ENCODE measurements at places on chromosomes 6 and 20.

GRCh38 chr6:41730531-41731436 is 4.6 kb downstream of the TFEB start:
- no peak for DNase-seq

- DNase-seq: no peak
Measured at GRCh38 chr6:116465246-116465645, 4.1 kb downstream of the CALHM6 start.

DNA sequence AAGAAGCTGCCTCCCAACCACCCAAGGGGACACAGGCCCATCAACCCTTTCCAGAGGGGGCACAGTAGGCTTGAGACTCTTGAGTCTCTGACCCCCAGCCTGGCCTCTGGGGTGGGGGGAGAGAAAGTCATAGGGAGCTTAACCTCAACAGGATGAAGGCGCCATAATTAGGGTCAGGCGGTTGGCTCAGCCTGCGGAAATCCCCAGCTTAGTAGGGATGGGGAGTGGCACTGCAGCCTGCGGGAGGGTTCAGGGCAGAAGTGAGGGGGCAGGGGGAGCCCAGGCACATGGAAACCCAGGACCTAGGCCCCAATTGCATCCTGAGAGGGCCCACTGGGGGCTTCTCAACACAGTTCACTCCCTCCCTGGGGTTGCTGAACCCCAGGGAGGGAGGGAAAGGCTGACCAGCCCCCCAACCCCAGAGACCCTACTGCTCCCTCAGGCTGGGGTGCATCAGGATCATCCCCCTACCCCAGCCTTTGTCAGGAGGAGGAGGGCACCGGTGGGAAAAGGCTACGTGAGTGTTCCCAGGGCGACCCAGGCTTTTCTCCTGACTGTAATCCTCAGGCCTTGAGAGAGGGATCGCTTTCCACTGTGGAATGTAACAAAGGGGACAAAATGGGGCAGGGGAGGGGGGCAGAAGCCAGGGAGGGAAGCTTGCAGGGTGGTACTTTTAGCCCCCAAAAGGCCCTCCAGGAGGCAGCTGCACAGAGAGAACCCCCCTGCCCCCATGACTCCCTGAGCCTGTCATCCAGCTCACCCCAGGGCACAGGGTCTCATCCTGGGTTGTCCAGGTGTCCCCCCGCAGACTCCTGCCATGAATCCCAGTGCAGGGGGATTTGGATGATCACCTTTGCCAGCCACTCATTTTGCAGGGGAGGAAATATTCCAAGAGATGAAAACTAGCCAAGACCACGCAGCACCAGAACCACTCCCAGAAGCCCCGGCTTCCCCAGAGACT is 46.4 kb downstream of the MRPL14 start:
- no peak for DNase-seq

GRCh38 chr20:42366626-42367025 is 748.4 kb upstream of the CHD6 start:
- no peak for DNase-seq

DNA sequence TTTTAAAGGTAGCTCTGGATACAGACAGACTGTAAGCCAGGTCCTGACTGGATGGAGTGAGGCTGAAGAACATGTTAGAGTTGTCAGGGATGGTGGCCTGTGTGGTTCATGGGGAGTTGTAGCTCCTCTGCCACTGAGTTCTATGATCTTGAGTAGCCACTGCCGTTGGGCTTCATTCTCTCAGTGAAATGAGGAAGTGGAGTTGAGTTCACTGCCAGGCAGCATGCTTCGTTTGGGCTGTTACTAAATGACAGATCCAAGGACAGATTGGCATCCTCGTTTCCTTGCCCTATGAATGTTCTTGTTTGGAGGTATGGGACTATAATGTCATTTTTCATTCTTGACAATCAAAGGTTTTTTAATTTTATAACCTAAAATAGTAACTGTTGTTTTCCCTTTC is 37.2 kb downstream of the SCAND1 start:
- no peak for DNase-seq

DNA sequence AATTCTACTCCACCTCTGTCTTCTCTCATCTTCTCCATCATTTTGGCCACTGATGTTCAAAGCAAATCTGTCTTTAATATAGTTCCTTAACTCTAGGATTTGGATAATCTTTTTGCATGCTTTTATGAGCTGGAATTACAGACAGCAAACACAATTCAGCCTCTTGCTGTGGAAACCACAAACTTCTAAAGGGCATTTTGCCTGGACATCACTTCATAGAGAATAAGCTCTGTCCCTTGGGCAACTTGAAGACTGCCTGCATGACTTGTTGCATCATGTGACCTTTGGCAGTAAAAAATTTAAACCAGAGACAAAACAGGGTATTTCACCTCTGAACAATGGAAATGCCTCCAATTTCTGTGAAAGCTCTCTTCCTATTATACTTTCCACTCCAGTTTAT is 74.1 kb upstream of the HDDC2 start:
- DNase-seq: no peak

DNA sequence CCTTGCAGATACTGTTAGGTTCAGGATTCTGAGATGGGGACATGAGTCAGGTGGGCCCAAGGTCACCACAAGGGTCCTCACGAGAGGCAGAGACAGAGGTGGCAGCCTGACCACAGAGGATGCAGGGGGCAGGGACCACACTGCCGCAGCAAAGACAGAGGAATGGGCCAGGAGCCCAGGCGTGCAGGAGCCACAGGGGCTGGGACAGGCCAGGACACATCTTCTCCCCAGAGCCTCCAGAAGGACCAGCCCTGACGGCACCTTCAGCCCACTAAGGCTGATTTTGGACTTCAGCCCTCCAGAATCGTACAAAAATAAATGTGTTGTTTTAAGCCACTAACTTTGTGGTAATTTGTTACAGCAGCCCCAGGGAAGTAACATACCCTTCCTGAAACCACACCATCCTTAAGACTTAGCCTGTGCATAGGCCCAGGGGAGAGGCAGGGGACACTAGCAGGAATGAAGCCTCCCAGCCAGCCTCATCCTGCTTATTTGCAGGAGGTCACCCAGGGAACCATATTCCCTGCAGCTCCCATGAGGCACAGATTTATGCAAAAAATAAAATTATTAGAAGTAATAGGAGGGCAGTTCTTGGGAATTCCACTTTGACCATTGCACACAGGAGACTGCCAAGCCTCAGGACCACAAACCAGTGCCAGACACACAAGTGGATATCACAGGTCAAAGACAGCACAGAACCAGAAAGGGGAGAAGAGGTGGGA is 119.3 kb upstream of the CST7 start:
- no peak for DNase-seq

GRCh38 chr20:50561379-50562078 is 51.3 kb downstream of the PTPN1 start:
- peak; percentile 33 for DNase-seq

GRCh38 chr6:136344420-136344819 is 54.8 kb upstream of the BCLAF1 start:
- DNase-seq: no peak

DNA sequence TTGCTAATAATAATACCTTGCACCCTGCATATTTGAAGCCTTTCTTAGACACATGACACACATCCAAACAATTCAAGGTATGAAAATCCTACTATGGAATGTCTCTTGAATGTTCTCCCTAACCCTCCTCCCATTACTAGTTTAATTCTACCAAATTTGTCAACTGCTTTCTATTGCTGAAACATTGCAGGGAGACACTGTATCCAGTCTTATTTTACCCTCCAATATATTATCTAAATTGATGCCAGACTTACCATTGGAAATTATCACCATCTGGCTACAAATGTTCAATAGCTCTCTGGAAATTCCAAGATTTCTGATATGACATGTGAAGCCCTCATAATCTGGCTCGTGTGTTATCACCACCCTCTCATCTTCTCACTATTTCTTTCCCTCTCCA is 1027.3 kb upstream of the CITED2 start:
- DNase-seq: no peak

GRCh38 chr6:96899019-96899418 is 1.3 kb upstream of the NDUFAF4 start:
- no peak for DNase-seq

DNA sequence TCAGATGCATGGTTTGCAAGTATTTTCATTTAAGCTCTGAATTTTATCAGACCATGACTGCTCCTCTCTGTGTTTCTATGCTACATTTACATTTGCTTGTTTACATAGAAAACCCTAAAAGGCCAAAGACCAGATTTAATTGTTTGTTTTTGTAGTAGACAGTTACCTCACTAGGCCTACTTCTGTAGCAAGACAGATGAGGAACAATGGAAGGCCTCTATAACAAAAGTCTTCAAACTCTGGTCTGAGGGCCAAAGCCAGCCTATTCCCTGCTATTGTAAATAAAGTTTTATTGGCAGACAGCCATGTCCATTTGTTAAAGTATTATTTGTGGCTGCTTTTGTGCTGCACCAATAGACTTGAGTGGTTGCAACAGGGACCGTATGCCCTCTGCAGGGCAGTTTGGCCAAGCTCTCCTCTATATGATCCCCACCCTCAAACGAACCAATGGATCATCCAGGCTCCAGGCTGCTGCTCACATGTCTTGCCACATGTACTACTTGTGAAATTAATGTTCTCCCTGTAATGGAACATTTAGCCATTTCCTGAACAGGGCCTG is 182.0 kb downstream of the DOK5 start:
- DNase-seq: no peak

DNA sequence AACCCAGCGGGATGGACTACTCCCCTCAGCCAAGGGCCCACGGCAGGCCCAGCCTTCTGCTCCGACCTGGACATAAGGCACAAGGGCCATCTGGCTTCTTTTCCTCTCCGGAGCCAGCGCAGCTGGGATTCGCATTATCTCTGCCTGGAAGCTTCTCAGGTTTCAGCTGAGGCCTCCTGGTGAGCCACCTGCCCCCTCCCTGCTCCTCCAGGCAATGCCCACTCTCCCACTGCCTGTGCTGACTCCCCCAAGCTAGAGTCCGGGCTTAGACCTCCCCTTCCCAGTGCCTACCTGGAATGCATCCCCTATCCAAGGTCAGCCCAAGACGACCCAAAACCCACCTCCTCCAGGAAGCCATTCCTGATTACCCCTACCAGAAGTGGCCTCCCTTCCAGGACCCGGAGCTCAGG is 60.7 kb downstream of the EZR start:
- no peak for DNase-seq

GRCh38 chr20:4449957-4450715 is 271.6 kb upstream of the PRND start:
- no peak for DNase-seq

DNA sequence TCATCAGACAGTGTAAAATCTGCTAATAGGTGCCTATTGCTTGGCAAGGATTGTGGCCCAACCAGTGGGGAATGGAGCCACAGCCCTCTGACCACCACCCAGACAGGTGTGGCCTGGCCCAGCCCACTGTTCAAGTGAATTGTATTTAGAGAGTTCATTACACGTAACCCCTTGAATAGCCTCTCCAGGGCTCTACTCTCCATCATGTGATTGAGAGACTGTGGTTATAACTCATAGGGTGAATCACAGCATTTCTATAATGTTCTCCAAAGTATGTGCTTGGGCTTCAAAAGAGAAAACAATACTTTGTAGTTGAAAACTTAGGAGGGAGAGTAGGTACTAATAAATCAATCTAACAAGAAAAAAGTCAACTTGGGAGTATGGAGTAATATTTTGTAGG is 38.4 kb downstream of the ALDH8A1 start:
- no peak for DNase-seq

GRCh38 chr6:114432400-114432799 is 89.6 kb upstream of the HS3ST5 start:
- DNase-seq: no peak

GRCh38 chr20:50904067-50904570 is 27.1 kb downstream of the ADNP start:
- no peak for DNase-seq

- DNase-seq: no peak
Measured at GRCh38 chr6:100035873-100036653, 42.0 kb upstream of the MCHR2 start.

GRCh38 chr6:21087188-21087587 is 506.4 kb upstream of the SOX4 start:
- no peak for DNase-seq

DNA sequence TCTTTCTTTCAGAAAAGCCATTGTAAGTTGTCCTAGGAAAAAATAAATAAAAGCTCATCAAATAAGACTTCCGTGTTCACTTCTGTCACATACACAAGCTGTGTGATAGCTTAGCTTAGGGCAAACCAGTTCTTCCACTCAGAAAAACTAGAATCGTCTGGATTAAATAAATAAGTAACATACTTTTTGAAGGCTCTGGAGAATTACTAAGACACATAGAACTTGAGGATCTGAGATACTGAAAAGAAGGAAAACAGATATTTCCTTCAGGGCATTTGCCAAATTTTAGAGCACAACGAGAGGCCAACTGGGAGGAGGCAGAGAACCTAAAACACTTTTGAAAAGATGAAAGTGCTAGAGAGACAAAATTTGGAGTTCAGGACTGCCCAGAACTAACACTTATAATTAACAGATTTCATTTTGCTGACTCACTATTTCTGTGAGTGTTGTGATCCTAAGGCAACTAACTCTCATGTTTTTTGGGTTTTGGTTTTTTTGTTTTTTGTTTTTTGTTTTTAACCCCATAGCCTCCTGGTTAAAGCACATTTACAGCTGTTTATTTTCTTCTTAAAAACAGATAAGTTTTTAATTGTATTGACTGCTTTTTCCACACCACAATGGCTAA is 38.7 kb upstream of the THEMIS start:
- no peak for DNase-seq

DNA sequence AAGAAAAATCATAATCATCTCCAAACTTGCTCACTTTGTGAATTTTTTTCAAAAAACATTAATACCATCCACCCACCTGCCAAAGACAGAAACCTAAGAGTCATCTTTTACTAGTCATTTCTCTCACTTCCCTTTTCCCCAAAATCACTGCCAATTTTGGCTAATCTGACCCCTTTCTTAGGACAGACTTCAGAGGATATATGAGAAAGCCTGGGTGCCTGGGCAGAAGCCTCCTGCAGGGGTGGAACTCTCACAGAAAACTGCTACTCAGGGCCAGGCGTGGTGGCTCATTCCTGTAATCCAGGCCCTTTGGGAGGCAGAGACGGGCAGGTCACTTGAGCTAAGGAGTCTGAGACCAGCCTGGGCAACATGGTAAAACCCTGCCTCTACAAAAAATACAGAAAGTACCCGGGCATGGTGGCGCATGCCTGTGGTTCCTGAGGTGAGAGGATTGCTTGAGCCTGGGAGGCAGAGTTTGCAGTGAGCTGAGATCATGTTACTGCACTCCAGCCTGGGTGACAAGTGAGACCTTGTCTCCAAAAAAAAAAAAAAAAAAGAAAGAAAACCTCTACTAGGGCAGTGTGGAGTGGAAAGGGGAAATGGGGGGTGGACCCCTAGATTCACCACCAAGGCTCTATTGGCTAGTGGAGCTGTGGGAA is 3.8 kb downstream of the DEK start:
- DNase-seq: no peak

GRCh38 chr6:64411226-64411625 is 775.6 kb downstream of the PHF3 start:
- DNase-seq: no peak

DNA sequence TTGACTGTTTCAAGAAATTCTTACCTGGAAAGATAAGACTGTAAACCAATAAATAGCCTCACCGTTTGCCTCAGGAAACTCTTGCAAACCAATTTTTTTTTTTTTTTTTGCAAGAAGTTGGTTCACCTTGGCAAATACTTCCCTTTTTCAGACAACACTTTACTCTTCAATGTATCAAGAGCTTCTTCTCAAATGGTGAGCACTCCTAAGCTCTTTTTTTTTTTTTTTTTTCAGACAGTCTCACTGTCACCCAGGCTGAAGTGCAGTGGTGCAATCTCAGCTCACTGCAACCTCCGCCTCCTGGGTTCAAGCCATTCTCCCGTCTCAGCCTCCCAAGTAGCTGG is 22.7 kb upstream of the SNTA1 start:
- no peak for DNase-seq

GRCh38 chr6:79430913-79431536 is 106.2 kb downstream of the LCA5 start:
- DNase-seq: no peak
